ENCODE measurements at places on chromosomes 12 and 14. TPM values are rescaled to one million over a fixed set of nuclear protein-coding genes. Genes with fewer than 3 reads are reported as not detected.

DNA sequence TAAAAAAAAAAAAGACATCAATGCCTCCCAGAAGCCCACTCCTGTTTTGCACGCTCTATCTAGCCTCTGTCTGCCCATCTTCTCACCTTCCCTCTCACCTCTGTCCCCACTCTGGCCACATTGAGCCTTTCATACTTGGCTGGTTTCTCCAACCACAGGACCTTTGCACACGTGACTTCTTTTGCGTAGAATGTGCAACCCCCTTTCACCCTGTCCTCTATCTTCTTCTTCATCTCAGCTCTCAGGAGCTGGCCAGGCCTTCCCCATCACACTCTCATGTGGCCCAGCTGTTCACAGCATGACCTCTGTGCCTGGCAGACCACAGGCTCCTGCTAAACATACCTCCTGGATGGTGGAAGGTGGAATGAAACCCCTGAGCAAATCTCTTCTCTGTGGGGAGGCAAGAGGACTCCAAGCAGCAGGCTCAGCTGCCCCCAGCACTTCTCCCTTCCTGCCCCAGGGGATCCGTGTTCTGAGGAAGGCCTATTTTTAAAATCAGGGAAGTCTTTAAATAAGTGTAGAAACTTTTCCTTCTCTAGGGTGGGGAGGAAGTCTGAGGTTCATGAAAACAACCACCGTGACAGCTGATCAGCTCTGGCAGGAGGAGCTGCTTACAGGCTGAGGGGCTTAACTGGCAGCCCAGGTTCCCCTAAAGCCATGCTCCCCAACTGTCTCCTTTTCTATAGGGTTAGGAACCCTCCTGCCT, 11.6 kb downstream of the HVCN1 start:
- DNase-seq = no peak

DNA sequence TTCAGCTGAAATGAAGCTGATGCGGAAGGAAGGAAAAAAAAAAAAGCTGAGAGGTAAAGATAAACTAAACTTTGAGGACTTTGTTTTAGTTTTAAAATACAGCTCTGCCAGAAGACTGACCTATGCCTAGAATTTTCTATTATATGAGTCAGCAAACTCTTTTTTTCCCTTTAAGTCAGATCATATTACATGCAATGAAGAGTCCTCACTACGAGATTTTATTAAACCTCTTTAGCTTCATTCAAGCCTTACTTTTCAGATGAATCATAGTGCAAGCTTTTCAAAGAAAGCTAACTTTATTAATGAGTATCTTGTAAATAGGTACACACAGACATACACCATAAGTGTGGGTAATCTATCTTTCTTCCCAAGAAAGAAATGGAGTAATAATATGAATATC, 57.8 kb upstream of the FSCB start:
- DNase-seq = no peak

- no peak for DNase-seq
These were observed 15.0 kb upstream of the PIP4K2C start for GRCh38 chr12:57575771-57576612.

DNA sequence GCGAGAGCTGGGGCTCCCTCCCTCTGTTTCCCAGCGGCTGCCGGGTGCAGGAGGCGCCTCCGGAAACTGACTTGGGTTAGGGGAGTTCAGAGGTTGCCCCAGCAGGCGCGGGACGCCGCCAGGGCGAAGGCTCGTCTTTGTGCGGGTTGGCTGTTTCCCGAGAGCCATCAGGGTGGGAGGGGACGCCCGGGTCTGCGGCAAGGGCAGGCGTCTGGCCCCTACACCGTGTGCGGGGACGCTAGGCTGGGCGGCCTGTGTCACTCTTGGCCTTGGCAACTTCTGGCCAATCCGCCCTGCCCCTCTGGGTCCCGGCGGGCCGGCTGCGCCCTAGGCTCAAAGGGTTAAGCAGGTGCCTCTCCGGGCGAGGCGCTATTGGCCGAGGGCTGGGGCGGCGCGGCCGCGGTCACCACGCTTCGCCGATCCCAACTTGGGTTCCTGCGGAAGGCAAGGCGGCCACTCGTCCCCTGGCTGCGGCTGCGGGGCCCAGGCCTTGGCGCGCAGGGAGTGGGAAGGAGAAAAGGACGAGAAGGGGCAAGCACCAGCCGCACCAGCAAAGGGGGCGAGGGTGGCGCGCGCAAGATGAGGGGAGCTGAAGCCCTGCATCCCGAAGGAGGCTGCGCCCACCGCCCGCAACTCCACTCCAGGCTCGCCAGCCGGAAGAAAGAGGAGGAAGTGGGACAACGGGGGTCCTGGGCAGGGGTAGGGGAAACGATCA, 5.6 kb upstream of the NPAS3 start:
- DNase-seq = peak; percentile 85

DNA sequence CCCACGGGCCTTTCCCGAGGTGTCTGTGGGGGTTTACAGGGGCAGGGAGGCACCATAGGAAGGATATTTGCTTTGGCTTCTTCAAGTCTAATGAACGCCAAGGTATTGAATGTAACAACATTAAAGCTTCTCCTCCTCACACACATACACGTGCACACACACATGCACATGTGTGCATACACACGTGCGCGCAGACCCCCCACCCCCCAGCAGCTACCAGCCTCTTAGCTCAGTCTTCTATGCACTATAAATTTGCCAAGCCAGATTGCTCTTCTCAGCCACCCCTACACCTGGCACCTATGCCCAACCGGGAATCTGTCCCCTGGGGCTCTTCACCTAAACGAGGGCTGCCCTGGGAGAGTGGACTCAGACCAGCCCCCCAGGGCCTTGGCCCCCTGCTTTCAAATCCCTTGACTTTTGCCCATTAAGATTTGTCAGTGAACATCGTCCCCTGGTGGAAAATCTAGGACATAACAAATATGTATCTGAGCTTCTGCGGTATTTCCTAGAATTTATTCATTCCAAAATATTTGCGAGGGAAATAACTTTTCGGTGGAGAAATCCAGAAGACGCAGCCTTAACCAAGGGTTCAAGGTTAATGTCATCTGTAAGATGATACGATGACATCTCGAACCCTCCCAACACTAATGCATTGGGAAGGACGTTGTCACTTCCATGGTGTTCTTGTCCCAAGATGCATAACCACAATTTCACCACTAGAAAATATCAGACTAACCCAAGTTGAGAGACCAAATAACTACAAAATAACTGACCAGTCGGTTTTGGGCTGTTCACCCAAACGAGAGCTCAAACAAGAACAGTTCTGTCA, 330.4 kb downstream of the MED13L start:
- peak; percentile 53 for DNase-seq

TCL1B gene
- 5.5 TPM for total RNA-seq

FAM90A1 gene
- not detected for total RNA-seq

DNA sequence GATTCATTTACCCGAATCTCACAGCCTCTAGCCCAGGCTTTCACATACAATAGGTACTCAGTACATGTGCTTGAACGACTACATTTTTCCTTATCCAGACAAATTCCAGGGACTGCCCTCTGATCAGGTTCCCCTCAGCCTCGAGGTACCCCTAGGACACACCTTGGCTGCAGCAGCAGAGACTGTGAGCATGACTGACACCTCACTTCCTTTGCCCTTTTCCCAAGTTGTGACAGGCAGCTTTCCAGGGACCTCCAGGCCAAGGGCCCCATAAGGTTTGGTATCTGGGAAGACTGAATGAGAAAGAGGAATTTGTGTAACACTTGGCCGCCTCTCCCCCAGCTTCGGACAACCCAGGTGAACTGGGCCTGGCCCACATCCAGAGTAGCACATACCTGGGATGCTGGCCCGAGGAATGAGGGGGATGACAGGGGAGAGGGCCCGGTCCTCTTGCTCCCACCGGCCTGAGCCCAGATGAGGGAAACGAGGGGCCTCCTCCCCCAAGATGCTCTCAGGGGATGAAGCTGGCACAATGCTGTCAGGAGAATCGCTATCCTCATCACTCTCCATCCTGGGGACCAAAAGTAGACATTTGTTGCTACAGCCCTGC, 10.2 kb upstream of the PRKAG1 start:
- no peak for DNase-seq

GRCh38 chr12:95554532-95555071, 3.3 kb upstream of the USP44 start:
- no peak for DNase-seq

- DNase-seq = no peak
These were observed 3.6 kb upstream of the GPR132 start for GRCh38 chr14:105068818-105069217.

- DNase-seq = peak; percentile 83
These were observed 20.5 kb downstream of the SARNP start for GRCh38 chr12:55797068-55797467.

DNAJC22 gene
- 0.10 TPM for total RNA-seq

CD9 gene
- total RNA-seq = 222 TPM

- peak; percentile 58 for DNase-seq
These were observed 19.8 kb upstream of the TESC start for GRCh38 chr12:117118838-117119591.

INSM2 gene
- total RNA-seq = not detected

DNA sequence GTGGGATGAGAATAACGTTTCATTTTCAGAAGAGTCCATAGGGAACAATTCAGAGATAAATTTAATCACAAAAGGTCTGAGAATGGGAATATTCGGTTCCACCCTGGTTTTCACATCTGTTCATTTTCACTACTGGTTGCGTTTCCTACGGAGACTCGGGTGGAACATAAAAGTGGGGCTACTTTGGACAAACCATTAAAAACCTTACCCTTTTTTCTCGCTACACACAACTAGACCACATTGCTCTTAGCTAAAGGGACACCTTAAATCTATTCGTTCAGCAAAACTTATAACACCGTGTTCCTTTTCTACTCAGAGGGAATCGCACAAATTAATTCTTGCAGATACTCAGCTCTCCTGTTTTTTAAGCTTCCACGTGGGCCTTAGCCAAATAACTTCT, 1.0 kb upstream of the SUDS3 start:
- DNase-seq = no peak

PRKAG1 gene
- total RNA-seq = 27.2 TPM

GUCY2C gene
- 3.1 TPM for total RNA-seq

GRCh38 chr12:93749515-93749914, 72.3 kb downstream of the CRADD start:
- DNase-seq = no peak

GRCh38 chr14:22471545-22472121, 117.4 kb downstream of the DAD1 start:
- peak; percentile 73 for DNase-seq

DNA sequence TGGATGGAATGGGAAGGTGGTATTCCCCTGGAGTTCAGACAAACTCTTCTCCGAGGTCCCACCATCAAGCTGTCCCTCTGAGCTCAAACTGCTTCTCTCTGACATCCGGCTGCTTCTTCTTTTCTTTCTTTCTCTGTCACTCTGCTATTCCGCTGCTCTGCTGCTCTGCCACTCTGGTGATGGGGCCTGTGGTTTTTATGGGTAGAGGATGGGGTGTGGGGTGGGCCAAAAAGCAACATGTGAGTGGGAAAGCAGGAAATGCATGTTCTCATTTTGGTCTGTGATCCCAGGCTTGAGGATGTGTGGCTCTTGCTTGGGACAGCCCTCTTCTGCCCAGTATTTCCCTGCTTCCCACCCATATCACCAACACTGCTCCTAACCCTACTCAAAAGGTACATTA, 30.6 kb downstream of the CLECL1 start:
- DNase-seq = no peak

CMA1 gene
- total RNA-seq = not detected

GRCh38 chr12:82672811-82673495, 13.8 kb upstream of the TMTC2 start:
- no peak for DNase-seq

DNA sequence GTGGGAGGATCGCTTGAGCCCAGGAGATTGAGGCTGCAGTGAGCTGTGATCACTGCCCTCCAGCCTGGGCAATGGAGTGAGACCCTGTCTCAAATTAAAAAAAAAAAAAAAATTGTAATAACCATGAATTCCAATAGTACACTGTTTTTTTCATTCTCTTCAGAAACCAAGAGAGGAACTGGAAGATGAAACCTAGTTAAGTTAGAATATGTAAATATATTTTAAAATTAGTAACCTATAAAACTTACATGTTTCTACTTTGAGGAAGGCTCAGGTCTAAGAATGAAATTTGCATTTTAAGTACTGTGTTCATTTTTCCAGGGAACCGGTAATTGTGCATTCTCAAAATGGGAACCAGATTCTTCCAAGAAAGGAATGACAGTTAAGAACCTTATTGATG, 18.8 kb downstream of the KNTC1 start:
- DNase-seq = no peak

IAPP gene
- total RNA-seq = not detected

DNA sequence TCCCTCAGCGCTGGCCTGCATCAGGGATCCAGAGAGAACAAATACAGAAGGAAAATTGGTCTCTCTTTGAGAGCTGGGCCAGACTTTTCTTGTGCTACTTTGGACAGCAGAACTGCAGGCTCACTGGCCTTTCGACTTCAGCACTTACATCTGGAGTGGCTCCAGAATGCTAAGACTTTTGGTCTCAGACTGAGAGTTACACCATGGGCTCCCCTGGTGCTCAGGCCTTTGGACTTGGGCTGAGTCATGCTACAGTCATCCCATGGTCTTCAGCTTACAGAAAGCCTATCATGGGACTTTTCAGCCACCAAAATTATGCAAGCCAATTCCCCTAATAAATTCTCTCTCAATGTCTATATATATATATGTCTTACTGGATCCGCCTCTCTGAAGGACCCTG, 9.0 kb upstream of the CD163 start:
- DNase-seq = peak; percentile 11

DNA sequence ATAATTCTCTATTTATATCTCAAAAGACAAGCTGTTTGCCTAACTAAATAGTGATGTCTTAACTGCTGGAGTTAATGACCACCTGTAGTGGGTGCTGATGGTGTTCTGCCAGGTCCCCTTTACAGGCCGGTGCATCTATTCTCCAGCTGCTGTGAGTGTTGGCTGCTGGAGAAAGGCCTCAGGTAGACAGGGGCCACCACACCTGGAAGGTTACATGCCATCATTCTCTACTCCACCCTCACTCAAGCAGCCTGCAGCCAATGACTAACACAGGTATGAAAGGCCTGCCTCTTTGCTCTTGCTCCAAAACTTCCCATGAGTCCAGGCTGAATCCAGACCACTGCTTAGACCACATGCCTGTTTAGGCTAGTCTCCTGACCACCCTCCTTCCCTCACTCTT, 73.9 kb downstream of the RPS6KA5 start:
- peak; percentile 22 for DNase-seq

DNA sequence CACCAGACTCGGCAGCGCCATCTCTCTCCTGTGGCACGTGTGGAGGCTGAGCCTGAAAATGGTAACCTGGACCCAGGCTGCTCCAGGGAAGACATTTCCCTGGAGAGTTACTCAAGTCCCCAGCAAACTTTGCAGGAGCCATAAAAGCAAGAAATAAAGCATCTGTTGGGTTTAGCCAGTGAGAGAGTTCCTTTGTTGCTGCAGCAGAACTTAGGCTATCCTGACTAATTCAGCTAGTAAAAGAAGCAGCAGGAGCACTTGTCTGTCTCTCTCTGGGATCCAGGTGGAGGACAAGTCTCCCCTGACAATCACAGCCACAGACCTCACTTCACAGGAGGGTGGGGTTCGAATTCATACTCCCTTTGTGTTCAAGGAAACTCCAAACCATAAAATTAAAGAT, 79.2 kb upstream of the DIO3 start:
- DNase-seq = no peak
